Fibroblast of the aortic adventitia (primary cell): ENCODE measurements at places on chromosomes 6 and 20. TPM values are rescaled to one million over a fixed set of nuclear protein-coding genes. Genes with fewer than 3 reads are reported as not detected.
A peak's percentile ranks its signal among the peaks of the same experiment; 100 is the strongest.

- peak; percentile 51 for DNase-seq
Observed at GRCh38 chr20:8427419-8428040, 295.5 kb downstream of the PLCB1 start.

DNA sequence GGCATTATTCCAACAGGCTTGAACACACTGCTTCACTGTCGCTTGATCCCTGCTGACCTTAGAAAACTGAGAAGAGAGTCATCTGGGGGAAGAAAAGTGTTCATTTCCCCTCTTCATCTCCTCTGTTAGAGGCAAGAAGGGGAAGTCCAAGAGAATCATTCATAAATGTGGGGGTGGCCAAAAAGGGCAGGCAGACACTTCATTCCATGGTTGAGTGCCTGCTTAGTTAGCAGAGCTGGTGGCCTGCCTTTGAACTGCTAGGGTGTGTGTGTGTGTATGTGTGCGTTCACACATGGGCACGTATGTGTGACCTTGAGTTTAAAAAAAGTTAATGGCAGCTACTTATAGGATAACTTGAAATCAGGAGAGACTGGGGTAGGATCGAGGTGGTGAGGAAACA, 39.4 kb upstream of the RFPL4B start:
- DNase-seq, result no peak

Gene HBS1L
- 141 and 158 TPM in 2 replicates for total RNA-seq

Gene CPXM1
- total RNA-seq, result 3.8 and 48.5 TPM in 2 replicates
